ENCODE measurements at places on chromosomes 1 and 21.

- no peaks in the 10 kb centered on the region for H3K27me3 ChIP-seq
- H3K36me3 ChIP-seq: no peaks in the 10 kb centered on the region
These were observed 41.1 kb downstream of the SLC35F3 start for GRCh38 chr1:233945573-233945972.

DNA sequence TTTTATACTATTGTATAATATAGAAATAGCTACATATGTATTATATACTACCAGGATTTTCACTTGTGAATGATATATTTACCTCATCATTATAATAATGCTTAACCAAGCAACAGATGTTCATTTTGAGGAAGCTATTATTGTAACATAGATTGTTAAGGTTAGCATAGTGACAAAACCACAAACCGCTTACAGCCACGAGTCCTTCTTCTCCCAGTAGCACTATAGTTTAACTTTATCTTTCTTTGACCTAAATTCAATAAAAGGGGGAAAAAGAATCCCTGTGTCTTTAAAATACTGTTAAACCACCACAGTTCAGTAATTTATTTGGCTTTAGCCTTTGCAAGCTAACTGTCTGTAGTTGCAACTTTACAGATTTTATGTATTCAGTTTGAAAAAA lies 1039.4 kb upstream of the B3GALT2 start:
- DNase-seq: no peak
- H3K27me3 ChIP-seq: no peaks in the 10 kb centered on the region
- peaks cover 8% of the 10 kb centered on the region for H3K4me1 ChIP-seq
- no peaks in the 10 kb centered on the region for H3K36me3 ChIP-seq
- no peak overlapping the region for H3K4me3 ChIP-seq
- H3K27ac ChIP-seq: no peak overlapping the region

- H3K27me3 ChIP-seq: peaks cover 45% of the 10 kb centered on the region
- peaks cover 8% of the 10 kb centered on the region for H3K4me1 ChIP-seq
- no peak for DNase-seq
- no peak overlapping the region for H3K4me3 ChIP-seq
- H3K36me3 ChIP-seq: no peaks in the 10 kb centered on the region
- no peak overlapping the region for H3K27ac ChIP-seq
These were observed 11.3 kb upstream of the SLC6A17 start for GRCh38 chr1:110138956-110139355.

DNA sequence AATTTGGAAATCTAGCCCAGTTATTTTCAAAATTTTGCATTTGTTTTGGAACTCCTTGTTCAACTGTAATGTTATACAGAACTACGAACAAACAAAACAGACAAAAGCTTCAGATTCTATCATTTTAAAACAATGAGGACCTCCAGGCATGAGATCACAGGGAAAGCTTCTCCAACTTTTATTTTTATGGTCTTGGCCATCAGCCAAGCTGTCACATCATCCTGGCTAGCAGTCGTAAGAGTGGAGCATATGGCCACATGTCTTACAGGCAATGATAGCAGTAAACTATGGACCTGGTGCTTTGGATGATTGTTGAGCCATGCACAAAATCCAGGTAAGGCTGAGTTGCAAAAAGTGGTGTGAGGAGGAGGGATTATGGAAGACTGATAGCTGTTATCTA lies 299.6 kb downstream of the LMX1A start:
- H3K4me3 ChIP-seq: no peak overlapping the region
- H3K36me3 ChIP-seq: no peaks in the 10 kb centered on the region
- DNase-seq: no peak
- H3K4me1 ChIP-seq: no peaks in the 10 kb centered on the region

GRCh38 chr1:30867537-30867936 lies 41.0 kb downstream of the SDC3 start:
- H3K4me1 ChIP-seq: no peaks in the 10 kb centered on the region
- H3K27me3 ChIP-seq: peaks cover 37% of the 10 kb centered on the region
- H3K36me3 ChIP-seq: no peaks in the 10 kb centered on the region
- no peak overlapping the region for H3K27ac ChIP-seq
- H3K4me3 ChIP-seq: no peak overlapping the region
- no peak for DNase-seq

DNA sequence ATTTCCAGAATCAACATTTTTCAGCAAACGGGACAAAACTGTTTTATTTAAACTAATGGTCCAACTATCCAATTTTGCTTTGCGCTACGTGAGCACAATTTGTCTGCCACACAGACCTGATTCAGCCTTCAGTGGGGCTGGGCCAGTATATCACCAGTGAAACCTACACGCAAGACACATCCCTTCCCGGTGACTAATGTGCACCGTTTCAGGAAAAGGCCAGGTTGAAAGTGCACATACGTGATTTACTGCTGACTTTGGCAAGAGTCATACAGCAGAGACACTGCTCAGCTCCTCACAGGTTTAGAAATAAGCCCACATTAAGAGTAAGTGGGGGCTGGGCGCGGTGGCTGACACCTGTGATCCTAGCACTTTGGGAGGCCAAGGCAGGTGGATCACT lies 5.1 kb upstream of the TMEM51 start:
- no peak for DNase-seq
- H3K27ac ChIP-seq: no peak overlapping the region
- no peaks in the 10 kb centered on the region for H3K36me3 ChIP-seq
- H3K27me3 ChIP-seq: peaks cover 74% of the 10 kb centered on the region

DNA sequence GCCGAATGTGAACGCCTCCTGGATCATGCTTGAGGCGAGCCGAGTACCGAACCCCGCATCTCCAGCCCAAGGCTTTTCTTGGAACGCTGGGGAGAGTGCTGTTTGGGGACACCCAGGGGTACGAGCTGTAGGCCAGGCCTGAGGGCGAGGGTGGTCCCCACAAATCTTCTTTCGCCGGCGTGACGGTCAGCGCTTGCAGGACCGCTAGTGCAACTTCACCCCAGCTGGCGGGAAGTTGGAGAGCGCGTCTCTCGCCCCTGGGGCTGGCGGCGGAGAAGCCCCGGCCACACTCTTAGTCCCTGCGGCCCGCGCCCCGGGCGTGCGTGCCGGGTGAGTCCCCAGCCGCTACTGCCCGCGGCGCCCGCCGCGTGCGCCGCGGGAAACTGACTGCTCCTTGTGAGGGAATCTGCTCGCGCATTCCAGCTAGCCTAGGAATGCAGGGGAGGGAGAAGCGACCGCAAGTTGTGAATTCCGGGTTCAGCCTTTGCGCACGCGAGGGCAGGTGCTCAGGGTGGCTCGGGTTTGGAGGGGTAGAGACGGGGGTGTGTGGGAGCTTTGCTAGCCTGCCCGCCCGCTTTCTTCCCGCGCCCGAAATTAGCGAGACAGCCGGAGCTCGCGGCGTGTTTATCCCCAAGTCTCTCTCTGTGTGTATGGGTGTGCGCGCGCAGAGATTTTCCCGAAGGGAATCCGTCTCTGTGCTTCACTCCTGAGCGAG lies 884 bp downstream of the LHX4 start:
- peaks cover 84% of the 10 kb centered on the region for H3K27me3 ChIP-seq
- DNase-seq: peak; percentile 53
- peaks cover 19% of the 10 kb centered on the region for H3K4me1 ChIP-seq
- H3K4me3 ChIP-seq: peak overlapping the region; percentile 63
- H3K36me3 ChIP-seq: no peaks in the 10 kb centered on the region

GRCh38 chr21:36125512-36126207 lies 9.2 kb upstream of the CBR3 start:
- DNase-seq: peak; percentile 54
- no peak overlapping the region for H3K27ac ChIP-seq
- H3K4me3 ChIP-seq: no peak overlapping the region
- H3K36me3 ChIP-seq: peaks cover 1% of the 10 kb centered on the region
- H3K27me3 ChIP-seq: peaks cover 22% of the 10 kb centered on the region

DNA sequence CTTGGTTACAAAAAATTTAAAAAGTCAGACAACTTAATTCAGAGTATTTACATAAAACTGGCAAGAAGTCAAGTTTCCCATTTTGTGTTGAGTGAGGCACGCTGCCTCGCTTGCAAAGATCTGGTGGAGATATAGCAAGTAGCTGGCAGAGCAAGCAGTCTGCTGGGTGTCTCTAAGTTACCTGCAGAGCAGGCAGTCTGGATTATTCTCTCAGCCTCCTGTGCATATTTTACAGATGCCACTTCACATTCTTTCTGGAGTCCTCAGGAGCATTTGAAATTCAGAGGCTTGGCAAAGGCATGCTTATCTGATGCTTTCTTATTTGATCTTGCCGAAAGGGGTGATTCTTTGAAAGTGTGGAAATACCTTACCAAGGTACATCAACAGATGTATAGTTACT lies 640.4 kb upstream of the ADGRL4 start:
- H3K27ac ChIP-seq: no peak overlapping the region
- no peaks in the 10 kb centered on the region for H3K4me1 ChIP-seq
- H3K4me3 ChIP-seq: no peak overlapping the region
- H3K36me3 ChIP-seq: no peaks in the 10 kb centered on the region
- DNase-seq: no peak
- H3K27me3 ChIP-seq: no peaks in the 10 kb centered on the region

DNA sequence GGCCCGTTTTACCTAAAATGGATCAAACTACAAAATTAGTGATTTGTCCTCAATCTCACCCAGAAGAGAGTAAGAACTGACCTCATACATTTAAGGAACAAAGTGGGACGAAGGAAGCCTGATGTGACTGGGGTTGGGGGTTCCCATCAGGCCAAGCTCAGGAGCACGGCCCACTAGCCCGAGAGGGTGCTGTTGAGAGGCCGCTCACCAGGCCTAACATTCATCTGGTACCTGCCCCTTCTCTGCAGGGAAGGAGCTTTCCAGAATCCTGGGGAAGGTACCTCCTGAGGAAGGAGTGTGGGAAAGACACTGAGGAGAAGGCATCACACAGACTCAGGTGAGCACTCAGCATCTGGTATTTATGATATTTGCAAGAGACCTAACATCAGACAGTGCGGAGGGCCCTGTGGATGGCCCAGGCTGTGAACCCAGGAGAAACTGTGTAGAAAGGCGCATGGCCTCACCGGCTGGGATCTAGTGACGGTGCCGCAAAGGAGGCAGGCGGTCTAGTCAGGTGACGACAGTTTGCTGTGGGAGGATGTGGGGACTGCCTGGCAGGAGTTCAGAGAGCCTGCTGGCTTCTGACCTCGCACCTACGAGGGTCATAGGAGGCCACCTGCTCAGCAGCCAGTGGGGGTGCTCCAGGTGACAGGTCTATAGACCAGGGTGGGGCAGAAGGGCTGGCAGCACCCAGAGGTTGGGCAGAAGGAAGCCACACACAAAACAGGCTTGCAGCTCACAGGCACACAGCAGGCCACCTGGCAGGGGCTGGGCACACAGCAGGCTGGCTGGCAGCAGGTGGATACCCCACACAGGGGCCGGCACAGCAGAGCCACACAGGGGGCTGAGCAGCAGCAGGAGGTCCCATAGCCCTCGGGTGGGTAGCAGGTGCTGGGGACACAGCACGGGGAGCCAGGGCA lies 543 bp downstream of the KRTAP12-4 start:
- no peak overlapping the region for H3K4me3 ChIP-seq
- peaks cover 33% of the 10 kb centered on the region for H3K36me3 ChIP-seq
- no peaks in the 10 kb centered on the region for H3K27me3 ChIP-seq
- DNase-seq: no peak

DNA sequence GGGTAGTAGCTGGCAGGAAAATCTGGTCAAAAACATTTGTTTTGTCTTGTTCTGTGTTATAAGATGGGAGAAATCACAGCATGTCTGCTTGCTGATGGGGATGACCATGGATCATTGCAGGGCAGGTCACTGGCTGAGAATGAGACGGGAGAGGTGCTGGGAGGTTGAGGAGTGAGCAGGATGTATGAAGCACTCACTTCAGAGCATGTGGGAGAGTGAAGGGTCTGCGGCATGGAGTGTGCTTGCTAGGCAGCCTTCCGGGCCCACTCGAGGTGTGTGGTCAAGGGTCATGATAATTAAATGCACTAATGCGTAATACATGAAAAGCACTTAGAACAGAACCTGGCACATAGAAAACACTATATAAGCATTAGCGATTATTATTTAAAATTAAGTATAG lies 42.0 kb upstream of the SPOCD1 start:
- H3K4me3 ChIP-seq: no peak overlapping the region
- no peak overlapping the region for H3K27ac ChIP-seq
- H3K36me3 ChIP-seq: no peaks in the 10 kb centered on the region
- H3K4me1 ChIP-seq: no peaks in the 10 kb centered on the region

- DNase-seq: no peak
- no peaks in the 10 kb centered on the region for H3K27me3 ChIP-seq
- peak overlapping the region; percentile 66 for H3K4me3 ChIP-seq
- H3K36me3 ChIP-seq: peaks cover 13% of the 10 kb centered on the region
- H3K4me1 ChIP-seq: peaks cover 26% of the 10 kb centered on the region
- H3K27ac ChIP-seq: peak overlapping the region; percentile 71
These were observed 3.0 kb downstream of the BEST4 start for GRCh38 chr1:44785029-44785380.

DNA sequence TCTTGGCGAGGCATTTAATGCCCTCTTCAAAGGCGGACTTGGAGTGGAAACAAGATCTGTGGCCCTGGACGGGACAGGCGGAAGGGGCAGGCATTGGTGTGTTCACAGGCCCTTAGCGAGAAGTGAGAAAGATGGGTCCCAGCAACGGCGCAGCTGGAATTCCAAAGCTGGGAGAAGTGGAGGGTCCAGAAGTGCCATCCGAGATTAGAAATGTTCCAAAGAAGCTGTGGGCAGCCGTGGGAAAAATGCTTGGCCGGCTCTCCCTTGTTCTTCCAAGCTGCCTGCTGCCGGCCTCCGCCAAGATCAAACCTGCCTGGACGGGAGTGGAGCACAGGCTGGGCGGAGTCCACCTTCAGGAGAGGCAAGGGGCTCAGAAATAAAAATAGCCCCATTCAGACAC lies 69.4 kb upstream of the ACTRT2 start:
- H3K4me1 ChIP-seq: no peaks in the 10 kb centered on the region
- no peak for DNase-seq
- peaks cover 6% of the 10 kb centered on the region for H3K27me3 ChIP-seq
- H3K27ac ChIP-seq: no peak overlapping the region
- H3K36me3 ChIP-seq: no peaks in the 10 kb centered on the region
- no peak overlapping the region for H3K4me3 ChIP-seq

- H3K27me3 ChIP-seq: no peaks in the 10 kb centered on the region
- H3K4me3 ChIP-seq: no peak overlapping the region
- H3K4me1 ChIP-seq: no peaks in the 10 kb centered on the region
- no peak overlapping the region for H3K27ac ChIP-seq
- no peaks in the 10 kb centered on the region for H3K36me3 ChIP-seq
- no peak for DNase-seq
These were observed 76.1 kb downstream of the OLFM3 start for GRCh38 chr1:101920577-101920976.

GRCh38 chr1:206708058-206708457 lies 23.4 kb downstream of the MAPKAPK2 start:
- peak overlapping the region; percentile 2 for H3K4me3 ChIP-seq
- peaks cover 64% of the 10 kb centered on the region for H3K4me1 ChIP-seq
- H3K36me3 ChIP-seq: peaks cover 13% of the 10 kb centered on the region
- H3K27ac ChIP-seq: peak overlapping the region; percentile 30
- DNase-seq: peak; percentile 15
- H3K27me3 ChIP-seq: no peaks in the 10 kb centered on the region

DNA sequence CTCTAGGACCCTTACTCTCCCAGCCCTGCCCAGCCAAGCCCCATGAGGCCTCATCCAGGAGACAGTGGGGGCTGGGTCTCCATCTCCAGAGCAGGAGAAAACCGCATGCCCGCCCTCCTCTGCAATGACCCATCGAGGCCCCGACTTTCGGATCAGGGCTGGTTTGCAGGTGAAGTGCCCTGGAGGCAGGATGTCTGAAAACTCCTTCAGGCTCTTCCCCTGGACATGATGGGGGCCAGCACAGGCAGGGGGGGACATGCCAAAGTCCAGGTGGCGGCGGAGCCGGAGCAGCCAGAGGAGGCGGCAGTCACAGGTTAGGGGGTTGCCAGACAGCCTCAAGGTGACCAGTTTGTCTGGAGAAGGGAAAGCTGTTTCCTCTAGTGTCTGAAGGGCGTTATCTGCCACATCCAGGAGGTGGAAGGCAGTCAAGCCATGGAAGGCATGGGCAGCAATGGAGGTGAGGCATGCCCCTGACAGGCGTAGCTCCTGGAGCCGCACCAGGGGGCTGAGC lies 3.9 kb downstream of the LINGO4 start:
- no peak overlapping the region for H3K27ac ChIP-seq
- peaks cover 5% of the 10 kb centered on the region for H3K4me1 ChIP-seq
- no peak for DNase-seq
- no peak overlapping the region for H3K4me3 ChIP-seq

Measured in activated naive CD8-positive, alpha-beta T cell treated with anti-CD3 and anti-CD28 coated beads, Interleukin-2, amount 10 ng/mL, durations not matched to agents 7 days and 5 days (primary cell).